Caki2 (cell line): ENCODE measurements at places on chromosomes 4 and X.

DNA sequence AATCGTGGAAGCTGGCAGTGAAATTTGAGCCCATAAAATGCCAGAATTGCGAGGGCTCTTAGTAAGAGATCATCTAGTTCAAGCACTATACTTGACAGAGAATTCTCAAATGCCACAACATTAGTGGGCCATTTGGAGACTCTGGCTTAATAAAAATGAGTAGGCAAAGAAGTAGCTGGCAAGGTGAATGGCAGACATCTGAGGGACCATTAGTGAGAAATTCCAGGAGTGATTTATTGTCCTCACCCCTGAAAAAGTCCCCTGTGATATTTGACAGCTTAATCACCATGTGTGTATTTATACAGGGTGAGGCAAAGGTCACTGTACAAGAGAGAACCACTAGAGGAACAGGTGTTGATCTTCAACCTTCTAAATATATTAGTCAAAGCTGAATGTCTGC lies 207.5 kb downstream of the CHRDL1 start:
- DNase-seq, result peak; percentile 2

GRCh38 chr4:140255927-140256326 lies 101.9 kb upstream of the MAML3 start:
- no peak for DNase-seq

GRCh38 chr4:7762376-7763030 lies 177.2 kb downstream of the AFAP1 start:
- DNase-seq, result no peak

DNA sequence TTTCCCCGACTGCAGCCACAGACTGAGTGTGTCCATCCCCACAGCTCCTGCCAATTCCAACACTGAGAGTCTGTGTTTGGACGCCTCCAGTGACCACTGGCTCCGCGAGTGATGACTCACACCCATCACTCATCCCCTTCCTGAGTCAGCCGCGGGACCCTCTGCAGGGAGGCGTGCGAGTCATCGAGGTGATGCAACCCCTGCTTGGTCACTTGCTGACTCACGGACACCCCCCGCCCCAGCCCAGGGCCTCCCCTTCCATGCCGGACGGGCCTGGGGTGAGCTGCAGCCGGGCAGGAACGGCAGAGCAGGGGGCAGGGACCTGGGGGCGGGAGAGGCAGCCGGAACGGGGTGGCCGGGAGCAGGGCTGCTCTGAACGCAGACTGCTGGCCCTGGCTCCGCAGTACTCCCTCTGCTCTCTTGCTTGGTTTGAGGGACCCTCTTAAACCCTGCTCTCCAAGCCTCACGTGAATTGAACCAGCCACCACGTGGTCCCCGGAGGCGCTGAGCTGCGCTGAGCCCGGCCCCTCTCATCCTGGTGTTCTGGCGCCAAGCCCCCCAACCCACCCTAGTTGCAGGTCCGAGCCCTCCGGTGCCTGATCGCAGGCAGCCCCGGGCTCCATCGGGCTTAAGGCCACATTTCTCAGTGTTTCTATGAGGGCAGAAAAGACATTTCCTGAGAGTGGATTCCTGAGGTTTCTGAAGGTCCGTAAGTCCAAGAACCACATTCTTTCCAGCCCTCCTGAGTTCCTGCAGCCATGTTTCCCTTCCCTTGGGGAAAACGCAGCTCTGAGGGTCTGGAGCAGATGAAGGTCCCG lies 32.4 kb downstream of the FGFRL1 start:
- peak; percentile 97 for DNase-seq

- DNase-seq, result no peak
Observed at GRCh38 chr4:47839259-47839658, 1.4 kb upstream of the CORIN start.

GRCh38 chr4:172515266-172515879 lies 653.2 kb upstream of the GALNT7 start:
- no peak for DNase-seq

DNA sequence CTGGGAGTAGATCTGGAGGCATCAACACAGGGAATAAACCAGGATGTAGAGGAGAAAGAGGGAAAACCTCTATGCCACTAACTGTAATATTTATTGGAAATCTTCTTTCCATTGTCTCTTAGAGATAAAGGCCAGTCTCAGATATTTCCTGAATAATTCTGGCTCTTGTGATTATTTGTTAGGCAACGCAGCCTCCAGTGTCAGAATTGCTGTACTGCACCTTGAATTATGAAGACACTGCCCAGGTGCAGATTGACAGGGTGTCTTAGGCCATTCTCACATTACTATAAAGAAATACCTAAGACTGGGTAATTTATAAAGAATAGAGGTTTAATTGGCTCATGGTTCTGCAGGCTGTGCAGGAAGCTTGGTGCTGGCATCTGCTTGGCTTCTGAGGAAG lies 100.7 kb upstream of the ZDHHC15 start:
- no peak for DNase-seq

DNA sequence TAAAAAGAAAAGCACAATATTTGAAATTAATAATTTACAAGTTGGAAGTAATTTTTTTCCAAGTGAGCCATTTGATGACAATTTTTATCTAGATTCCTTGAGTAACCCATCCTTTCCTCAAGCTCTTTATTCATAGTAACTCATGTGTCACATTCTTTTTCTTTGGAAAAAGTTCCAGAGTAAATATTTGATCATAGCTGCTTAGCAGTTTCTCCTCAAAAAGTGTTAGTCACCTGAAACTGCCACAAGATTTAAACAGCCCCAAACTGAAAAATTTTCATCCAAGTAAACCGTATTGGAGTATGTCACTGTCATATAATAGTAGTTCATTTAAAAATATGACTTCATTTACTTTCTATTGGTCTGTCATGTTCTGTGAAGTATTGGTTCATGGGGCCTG lies 94.6 kb upstream of the CASK start:
- DNase-seq, result peak; percentile 2

DNA sequence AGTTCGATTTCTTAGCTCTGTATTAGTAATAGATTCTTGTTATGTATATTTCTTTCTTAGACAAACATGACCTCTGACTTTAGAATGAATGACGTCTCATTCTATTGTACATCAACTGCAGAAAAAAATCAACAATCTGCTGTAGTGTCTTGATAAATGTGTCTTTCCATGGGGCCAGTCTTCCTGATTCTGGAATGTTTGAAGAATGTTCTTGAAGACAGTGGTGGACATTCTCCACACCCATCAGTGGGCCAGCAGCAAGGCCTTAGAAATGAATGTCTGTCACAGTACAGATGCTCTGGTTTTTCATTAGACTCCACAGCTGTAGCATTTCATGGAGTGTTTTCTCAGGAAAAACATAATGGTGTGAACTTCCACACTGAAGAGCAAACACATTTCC lies 63.2 kb upstream of the FAM47B start:
- DNase-seq, result no peak

- DNase-seq, result no peak
Observed at GRCh38 chrX:110675886-110676285, 119.7 kb downstream of the CHRDL1 start.

- no peak for DNase-seq
Observed at GRCh38 chr4:78650106-78651024, 98.8 kb downstream of the ANXA3 start.

DNA sequence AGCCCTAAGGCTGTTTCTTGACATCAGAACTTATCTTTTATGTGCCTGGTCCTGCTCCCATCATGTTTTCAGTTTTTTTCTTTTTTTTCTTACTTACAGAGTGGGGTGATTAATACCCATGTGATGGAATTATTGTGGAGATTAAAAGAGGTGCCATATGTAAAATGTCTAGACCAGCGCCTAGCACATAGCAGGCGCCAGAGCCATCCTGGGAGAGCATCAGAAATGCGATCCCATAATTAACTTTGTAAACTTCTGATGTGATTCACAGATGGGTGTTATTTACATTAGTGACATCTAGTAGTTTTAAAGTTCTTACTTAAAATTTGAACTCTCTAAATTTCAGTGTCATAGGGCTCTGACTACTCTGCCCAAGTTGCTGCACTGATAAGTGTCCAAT lies 66.2 kb upstream of the PGRMC2 start:
- no peak for DNase-seq

GRCh38 chrX:39159921-39160507 lies 358.8 kb downstream of the MID1IP1 start:
- no peak for DNase-seq

DNA sequence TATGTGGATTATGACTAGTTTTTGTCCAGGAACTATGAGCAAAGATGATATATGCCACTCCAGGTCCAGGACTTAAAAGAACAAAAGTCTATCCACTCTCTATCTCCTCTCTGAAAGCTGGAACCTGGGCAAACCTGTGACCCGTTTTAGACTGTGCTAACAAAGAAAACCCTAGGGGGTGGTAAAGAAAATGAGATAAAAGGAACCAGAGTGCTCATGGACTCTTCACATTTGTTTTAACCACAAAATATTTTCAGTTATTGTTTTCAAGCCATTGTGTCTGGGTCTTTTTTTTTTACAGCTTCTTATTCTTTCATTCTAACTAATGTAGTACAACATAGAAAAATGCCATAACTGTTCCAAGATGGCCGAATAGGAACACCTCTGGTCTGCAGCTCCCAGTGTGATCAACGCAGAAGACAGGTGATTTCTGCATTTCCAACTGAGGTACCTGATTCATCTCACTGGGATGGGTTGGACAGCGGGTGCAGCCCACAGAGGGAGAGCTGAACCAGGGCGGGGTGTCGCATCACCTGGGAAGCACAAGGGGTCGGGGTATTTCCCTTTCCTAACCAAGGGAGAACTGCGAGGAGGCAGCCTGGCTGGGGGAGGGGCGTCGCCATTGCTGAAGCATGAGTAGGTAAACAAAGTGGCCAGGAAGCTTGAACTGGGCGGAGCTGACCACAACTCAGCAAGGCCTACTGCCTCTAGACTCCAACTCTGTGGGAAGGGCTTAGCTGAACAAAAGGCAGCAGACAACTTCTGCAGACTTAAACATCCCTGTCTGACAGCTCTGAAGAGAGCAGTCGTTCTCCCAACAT lies 45.1 kb downstream of the CHM start:
- peak; percentile 75 for DNase-seq

- peak; percentile 19 for DNase-seq
Observed at GRCh38 chr4:185143601-185143969, 519 bp downstream of the SLC25A4 start.

DNA sequence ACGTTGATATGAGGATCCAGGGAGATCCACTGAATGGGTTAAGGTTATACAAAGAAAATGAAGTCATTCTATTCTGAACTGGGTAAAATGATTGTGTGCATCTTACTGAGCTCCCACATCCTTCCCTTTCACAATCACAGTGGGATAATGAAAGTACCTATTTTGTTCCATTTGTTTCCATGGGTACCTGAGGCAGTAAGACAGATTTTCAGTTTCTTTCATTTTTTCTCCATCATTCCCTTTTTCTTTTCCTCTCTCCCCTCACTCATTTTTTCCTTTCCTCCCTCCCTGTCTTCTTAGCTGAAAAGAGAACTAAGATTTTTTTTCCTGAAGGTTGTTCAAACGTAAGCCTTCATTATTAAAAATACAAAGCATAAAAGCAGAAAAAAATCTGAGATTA lies 4.6 kb downstream of the GRIA2 start:
- no peak for DNase-seq

DNA sequence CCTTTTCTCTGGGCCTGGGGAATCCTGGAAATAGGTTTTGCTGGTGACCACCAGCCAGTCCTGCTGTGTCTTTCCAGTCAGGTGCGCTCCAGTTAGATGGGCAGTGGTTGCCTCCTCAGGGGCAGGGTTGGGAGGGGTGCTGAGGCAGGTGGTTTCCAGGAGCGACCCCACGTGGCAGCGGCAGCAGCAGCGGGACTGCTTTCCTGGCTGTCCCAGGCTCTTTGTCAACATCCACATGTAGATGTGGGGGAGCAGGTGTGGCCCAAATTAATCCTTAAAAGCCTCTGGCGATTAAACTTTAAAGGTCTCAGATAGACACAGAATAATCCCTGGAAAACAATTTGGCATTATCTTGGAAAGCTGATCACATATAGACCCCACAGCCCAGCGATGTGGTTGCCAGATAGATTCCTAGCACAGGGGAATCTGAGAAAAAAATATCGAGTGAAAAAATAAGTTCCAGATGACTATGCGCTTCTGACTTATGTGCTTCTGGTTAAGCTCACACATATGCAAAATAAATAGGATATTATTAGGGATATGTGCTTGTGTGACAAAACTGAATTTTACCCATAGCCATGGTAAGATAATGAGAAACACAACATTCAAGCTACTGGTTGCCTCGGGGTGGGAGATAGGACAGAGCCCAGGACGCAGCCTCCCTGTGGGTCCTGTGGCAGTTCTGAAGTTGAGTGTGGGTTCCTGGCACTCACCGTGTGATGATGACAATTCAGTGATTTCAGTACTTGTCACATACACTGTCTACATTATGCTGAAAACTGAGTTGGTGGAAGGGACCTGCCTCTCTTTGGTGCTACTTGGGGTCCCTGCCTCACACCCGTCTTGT lies 336.4 kb downstream of the ARHGAP10 start:
- no peak for DNase-seq

- DNase-seq, result no peak
Observed at GRCh38 chr4:32135642-32136041, 1415.5 kb downstream of the PCDH7 start.

GRCh38 chrX:135421932-135422809 lies at the start of gene SMIM10L2A:
TSS of gene SMIM10L2A (plus strand) at chrX:135421944. CDS start at chrX:135422132, 188 bp downstream.
- peak; percentile 54 for DNase-seq

- no peak for DNase-seq
Observed at GRCh38 chr4:113503691-113504090, 257.8 kb downstream of the CAMK2D start.

DNA sequence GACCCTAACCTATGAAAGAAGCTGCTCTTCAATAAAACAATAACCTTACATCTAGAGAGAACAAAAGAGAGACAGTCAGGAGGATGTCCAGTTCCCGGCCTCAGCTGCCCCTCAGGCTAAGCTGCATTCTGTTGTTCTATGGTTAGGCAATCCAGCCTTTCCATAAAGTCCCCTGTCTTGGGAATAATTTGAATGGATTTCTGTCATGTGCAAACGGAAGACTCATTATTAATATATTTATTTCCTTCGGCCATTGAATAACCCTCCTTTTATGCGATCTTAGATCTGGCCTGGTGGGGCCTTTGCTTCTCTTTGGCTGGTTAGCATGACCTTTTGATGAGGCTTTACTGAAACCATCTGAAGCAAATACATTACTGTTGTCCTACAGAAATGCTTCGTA lies 80.1 kb downstream of the ANKRD50 start:
- no peak for DNase-seq

DNA sequence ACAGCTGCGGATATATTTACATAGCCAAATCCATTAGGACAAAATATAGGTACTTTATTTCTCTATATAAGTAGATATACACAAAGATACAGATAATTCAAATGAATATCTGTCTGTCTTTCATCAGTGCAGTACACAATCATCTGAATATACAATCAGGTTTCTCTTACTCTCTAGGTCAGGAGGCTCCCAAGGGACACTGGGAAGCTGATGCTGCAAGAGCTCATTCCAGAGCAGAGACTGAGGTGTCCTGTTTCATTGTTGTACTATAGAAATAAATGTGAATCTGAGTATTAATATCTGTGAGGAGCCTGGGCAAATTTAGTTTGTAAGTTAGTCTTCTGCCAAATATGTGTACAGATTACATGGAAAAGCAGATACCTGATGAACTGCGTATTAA lies 4.2 kb downstream of the TLL1 start:
- DNase-seq, result no peak

DNA sequence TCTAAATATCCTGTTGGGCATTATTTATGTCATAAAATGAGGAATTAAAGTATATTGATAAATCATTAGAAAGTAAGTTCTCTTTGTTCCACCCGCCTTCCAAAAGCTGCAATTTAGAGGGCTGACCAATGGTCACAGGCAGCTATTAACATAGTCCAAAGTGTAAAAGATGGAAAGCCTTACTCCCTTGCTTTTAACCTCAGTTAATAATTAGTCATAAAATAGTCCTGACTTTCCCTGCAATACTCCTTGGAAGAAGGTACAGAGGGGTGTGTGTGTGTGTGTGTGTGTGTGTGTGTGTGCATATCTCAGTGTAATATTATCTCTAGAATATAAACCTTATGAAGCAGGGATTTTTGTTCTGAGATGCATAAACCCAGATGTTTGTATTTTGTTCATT lies 275.4 kb downstream of the FAT4 start:
- peak; percentile 8 for DNase-seq
